OCI-LY7 (cell line): ENCODE measurements at places on chromosomes 2 and 18.

GRCh38 chr2:11602563-11603204 is 67.3 kb downstream of the NTSR2 start:
- DNase-seq = no peak

GRCh38 chr18:79765491-79766245 is 32.1 kb upstream of the KCNG2 start:
- DNase-seq = no peak

DNA sequence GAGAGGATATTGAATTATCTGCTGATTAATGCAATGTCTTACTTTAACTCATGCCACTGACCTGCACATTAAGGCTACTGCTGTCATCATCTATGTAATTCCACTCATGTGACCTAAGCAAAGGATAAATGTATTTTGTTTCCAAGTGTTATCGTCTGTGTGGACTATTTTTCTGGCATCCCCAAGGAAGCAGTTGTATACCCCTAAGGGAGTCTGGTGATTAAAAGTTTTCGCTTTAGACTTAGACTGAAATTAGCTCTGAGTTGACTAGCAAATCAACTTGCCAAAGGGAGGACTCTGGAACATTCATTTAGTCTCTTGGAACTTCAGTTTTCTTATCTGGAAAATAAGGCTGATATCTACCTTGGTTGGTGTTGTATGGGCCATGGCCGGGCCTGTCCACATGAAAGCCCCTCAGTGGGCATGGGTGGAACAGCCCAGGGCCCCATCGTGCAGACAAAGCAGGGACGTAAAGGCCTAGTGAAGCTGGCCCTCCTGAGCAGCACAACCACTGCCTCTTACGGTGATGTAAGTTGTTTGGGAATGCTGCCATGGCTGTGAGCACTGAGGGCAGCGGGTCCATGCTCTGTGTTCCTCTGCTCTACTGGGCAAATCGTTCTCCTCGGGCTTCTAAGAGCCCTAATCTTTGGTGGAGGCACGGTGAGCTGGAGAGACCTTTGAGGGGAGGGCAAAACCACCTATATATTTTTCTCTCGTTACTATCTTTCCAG is 144.4 kb upstream of the RNF152 start:
- no peak for DNase-seq

- peak; percentile 41 for DNase-seq
These were observed 23.6 kb downstream of the ANKRD44 start for GRCh38 chr2:197286805-197287595.

- DNase-seq = no peak
These were observed 181.0 kb upstream of the ETAA1 start for GRCh38 chr2:67216103-67216502.

DNA sequence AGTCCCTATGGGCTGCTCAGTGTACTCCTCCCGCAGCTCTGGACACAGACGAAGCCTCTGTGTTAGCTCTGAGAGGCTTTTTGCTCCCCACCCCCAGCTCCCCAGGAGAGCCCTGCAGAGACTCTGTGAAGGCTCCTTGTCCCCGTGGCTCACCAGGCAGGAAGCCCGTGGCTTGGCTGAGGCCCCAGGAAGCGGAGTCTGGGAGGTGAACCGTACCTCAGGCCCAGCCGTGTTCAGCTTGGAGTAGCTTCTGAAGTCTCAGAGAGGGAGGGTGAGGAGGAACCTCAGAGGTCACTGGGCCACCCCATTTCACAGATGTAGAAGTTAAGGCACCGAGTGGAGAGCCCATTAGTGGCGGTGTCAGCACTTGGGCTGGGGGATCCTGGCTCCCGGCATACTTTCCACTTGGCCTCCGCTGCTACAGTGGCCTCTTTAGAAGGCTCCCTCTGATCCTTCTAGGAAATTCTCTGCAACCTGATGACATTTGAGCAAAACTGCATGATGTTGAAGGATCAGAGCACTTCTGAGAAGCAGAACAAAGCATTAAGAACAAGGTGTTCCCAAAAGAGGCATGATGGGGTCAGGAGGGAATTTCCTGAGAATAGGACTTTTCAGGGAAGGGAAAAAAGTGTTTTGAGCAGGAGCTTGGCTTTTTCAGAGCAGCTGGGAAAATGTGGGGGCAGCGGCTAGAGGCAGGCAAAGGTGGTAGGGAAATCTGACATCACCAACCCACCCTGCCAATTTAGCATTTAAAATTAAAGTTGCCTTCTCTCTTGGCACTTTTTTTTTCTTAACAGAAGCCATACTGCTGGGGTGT is 79.1 kb downstream of the MCFD2 start:
- no peak for DNase-seq
